ENCODE measurements at places on chromosomes 3 and 15.

DNA sequence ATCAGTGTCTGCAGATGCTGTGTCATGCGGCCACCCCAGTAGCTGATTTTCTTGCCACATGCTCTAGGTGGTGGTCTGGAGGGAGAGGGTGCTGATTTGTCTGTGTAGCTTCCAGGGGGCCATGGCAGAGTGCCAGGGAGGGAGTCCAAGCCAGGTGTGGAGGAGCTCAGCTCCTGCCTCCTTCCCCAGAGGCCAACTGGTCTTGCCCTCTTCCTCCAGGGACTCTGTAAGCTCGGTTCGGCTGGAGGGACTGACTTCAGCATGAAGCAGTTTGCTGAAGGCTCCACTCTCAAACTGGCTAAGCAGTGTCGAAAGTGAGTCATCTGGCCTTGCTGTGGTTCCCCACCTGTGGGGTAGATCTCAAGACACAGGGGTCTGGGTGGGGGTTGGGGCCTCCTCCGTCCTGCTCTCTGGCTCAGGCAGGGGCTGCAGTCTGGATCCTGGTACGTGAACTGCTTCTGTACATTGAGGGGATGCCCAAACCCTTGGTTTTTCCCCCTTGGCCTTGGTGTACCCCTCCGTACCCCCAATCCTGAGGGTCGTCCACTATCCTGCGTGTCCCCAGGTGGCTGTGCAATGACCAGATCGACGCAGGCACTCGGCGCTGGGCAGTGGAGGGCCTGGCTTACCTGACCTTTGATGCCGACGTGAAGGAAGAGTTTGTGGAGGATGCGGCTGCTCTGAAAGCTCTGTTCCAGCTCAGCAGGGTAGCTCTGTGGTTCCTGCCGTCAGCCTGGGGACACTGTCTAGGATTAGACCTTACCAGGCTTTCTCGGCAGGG lies 6.9 kb upstream of the RCCD1 start:
- DNase-seq = no peak

GRCh38 chr3:32391643-32392535 lies at the start of gene CMTM7:
Gene CMTM7, plus strand, starts transcription at chr3:32391853. Its CDS starts 54 bp downstream, at chr3:32391907.
- no peak for DNase-seq

GRCh38 chr3:150273396-150273795 lies 134.7 kb upstream of the TSC22D2 start:
- no peak for DNase-seq

DNA sequence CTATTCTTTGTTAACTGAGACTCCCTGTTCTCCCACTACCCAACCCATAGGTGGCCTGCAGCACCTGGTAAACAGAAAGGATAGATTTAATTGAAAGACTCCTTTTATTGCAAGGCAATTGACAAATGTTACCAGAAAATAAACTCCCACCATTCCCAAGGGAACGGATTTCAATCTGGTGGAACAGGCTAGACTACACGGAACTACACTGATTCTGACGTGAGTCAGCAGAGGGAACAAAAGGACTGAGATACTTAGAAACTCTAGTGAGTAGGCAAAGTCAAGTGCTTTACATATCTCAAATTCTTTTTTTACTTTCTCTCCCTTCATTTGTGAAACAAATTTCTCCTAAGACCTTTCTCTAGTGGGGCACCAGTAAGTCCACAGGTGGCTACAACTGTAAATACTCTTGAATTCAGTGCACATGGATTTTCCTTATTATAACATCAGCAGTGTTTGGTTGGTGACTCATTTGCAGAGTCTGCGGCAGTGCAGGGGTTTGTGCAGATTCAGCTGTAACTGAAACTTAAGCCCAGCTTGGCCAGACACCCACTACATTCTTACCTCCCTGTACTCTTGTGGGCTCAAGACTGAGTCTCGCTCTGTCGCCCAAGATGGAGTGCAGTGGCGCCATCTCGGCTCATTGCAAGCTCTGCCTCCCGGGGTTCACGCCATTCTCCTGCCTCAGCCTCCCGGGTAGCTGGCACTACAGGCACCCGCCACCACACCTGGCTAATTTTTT lies 34.3 kb upstream of the PLSCR2 start:
- DNase-seq = no peak

DNA sequence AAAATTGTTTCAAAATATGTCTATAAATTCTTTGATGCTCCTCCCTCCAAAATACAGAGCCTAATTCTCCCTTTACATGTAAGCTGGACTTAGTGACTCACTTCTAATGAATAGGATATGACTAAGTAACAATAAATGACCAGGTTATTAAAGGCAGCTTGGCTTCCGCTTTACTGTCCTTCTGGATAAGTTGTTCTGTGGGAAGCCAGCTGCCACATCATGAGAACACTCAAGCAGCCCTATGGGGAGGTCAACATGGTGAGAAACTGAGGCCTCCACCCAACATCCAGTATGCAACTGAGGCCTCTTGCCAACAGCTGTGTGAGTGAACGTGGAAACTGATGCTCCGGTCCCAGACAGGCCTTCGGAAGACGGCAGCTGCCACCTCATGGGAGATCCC lies 247.3 kb upstream of the CHRM5 start:
- DNase-seq = no peak

- DNase-seq = no peak
Observed at GRCh38 chr15:93035953-93036810, 52.8 kb downstream of the RGMA start.

GRCh38 chr3:4742359-4742758 lies 236.9 kb upstream of the BHLHE40 start:
- no peak for DNase-seq

DNA sequence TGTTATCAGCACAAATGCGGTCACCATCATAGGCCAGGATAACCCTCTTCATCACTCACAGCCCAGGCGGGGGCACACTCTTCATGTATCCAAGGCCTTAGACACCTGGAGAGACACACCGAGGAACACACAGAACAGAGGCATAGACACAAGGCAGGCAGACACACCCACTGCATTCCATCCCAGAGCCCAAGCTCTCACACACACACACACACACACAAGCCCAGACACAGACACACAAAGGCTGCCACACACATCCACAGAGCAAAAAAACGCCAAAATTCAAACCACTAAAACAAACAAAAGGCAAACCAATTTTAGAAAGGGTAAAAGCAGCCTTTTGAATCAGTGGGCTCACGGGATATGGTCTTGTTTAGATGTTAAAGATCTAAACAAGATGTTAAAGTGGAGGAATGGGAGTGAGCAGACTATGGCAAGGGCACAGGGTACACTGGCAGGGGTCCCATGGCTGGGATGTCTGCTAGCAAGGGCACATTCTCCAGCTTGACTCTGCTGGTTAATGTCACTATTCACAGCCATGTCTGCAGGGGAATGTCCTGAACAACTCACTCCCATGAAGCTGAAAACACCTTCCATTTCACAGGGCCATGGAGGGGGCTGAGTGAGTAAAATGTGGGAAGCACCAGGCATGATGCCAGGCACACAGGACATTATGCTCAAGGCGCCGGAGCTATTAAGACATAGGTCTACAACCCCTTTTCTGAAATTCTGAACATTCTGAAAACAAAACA lies 14.9 kb upstream of the CRABP1 start:
- no peak for DNase-seq

DNA sequence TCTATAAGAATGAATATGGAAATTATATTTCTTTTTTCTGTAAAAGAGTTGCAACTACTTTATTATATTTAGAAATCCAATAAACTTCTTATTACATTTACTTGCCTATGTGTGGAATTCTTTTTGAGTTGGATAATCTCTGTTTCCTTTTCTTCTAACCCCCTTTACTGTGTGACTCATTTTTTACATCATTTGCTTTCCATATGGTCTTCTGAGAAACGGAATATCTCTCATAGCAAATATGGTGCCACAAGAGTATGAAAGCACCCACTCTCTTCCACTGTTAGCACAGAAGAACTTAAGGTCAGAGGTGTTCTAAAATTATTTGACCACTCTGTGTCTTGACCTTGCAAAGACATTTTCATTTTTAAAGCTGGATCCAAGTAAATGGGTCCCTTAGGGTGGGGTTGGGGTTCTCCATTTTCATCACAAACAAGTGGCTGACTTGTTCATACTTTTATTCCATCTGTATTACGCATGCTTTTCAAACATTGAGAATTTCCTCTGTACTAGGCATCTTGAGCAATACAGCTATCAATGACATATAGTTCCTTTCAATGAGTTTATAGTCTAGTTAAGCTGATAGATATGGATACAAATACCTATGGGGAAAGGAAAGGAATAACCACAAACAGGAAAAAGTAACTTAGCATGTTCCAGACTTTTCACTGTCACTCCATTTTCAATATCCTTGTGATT lies 281.1 kb upstream of the TPRG1 start:
- no peak for DNase-seq

- no peak for DNase-seq
Observed at GRCh38 chr3:188589071-188589470, 435.1 kb downstream of the LPP start.

GRCh38 chr3:21238661-21239060 lies 512.3 kb downstream of the ZNF385D start:
- no peak for DNase-seq

- DNase-seq = peak; percentile 36
Observed at GRCh38 chr3:197516517-197516889, 39.3 kb downstream of the BDH1 start.

GRCh38 chr3:150345021-150345538 lies 63.0 kb upstream of the TSC22D2 start:
- no peak for DNase-seq

DNA sequence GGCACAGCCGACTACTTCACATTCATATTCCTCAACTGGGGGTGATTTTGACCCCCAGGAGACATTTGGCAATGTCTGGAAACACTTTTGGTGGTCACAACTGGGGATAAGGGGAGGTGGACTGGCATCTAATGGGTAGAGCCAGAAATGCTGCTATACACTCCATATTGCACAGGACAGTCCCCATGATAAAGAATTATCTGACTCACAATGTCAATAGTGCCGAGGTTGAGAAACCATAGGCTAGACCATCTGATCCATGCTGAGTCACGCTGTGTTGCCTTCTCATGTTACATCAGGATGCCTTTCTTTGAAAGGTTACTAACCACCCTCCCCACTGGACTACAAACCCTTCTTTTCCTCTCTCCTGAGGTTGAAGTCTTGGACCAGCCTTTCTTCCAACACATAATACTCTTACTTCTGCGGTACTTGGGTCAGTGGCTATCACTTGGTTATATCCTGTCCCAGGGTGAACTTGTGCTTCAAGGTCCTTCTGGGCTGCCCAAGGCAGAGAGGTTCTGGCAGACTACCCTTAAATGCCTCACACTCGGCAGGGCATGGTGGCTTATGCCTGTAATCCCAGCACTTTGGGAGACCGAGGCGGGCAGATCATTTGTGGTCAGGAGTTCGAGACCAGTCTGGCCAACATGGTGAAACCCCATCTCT lies 68.8 kb downstream of the CTNNB1 start:
- no peak for DNase-seq

GRCh38 chr3:94304954-94305353 lies 242.1 kb downstream of the NSUN3 start:
- no peak for DNase-seq

- DNase-seq = no peak
Observed at GRCh38 chr3:143330296-143330868, 210.8 kb downstream of the CHST2 start.

DNA sequence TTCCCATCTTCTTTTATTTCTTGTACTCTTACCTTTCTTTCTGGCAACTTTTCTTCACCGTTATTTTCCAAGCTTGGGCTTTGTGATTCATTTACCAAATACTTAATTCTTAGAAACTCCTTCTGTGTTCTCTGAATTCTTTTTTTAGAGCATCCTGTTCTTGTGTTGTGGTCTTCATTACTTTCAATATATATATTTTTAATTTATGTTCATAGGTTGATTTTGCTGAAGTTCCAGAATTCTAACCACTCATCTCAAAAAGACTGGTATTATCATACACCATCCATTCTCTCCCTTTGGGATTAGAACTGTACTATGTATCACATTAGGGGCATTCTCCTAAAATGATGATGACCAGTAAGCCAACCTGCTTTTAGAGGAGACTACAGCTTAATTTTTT lies 362.3 kb upstream of the CBLB start:
- no peak for DNase-seq

- DNase-seq = no peak
Observed at GRCh38 chr15:63895194-63895593, 61.4 kb upstream of the HERC1 start.

GRCh38 chr3:126524429-126524988 lies 554 bp downstream of the CHST13 start:
- no peak for DNase-seq

DNA sequence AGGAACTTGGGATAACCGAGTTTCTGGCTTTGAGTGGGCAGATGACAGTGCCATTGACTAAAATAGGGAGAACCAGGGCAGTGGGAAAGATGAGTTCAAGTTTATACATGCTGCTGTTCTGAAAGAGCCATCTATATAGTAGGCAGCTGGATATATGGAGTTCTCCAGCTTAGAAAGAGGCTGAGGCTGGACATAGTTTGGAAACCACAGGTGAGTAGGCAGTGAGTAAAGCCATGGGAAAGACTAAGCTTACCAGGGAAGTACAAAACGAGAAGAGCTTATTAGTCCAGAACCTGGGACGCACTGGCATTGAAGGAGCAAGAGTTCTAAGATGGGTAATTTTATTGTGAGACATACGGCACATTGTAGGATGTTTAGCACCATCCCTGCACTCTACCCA lies 54.2 kb downstream of the MSL2 start:
- DNase-seq = no peak

DNA sequence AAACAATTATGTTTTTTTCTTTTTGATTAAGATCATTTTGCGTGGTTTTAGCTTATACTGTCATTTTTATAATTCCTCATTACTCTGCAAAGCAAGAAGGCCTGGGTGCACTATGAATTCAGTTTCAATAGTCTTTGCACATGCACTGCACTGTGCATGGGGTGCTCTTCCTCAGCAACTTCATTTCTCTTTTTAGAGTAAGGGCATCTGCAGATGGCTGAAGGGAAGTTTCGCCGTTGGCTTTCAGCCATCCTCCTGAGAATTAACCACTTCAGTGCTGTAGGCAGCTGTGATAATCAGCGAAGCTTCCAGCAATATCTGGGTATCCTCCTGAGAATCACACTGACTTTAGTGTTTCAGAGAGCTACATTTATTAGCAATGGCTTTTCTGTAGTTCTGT lies 284.8 kb downstream of the GBE1 start:
- DNase-seq = no peak

Measured in stimulated activated CD4-positive, alpha-beta T cell treated with anti-CD3 and anti-CD28 coated beads, Interleukin-1b, Interleukin-23, amount 100 ng/mL, for 1 hour (primary cell).